Retinal pigment epithelial cell (primary cell): ENCODE measurements at places on chromosomes 16 and 17.
A peak's percentile ranks its signal among the peaks of the same experiment; 100 is the strongest.

DNA sequence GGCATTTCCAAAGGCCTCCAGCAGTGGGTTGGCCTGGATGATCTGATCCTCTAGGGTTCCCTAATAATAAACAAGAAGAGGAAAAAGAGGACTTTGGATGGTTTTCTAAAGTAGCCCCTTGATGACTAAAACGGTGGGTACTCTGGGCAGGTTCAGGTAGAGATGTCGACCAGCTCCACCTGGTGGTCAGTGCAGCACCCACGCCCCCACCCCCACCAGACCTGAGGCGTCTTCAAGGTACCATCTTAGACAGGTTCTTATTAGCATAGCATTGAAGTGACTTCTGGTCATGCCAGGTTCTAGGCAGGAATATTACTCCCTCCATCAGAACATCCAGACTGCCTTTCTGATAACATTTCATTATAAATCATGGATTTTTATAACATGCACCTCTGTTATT, 15.0 kb downstream of the MYH13 start:
- no peak for DNase-seq

DNA sequence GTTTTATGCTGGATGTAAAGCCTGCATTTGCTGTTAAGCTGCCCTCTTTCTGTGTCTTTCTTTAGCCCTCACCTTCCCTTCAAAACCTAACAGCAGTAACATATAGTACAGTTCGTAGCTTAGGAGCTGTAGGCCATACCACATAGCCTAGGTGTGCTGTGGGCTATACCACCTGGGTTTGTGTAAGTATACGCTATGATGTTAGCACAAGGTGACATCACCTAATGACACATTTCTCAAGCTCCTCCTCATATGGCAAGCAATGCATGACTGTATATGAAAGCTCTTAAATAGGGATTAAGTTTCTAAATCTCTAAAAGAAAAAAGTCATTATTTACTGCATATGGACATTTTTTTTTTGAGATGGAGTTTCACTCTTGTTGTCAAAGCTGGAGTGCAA, 57.8 kb upstream of the TMEM97 start:
- no peak for DNase-seq

DNA sequence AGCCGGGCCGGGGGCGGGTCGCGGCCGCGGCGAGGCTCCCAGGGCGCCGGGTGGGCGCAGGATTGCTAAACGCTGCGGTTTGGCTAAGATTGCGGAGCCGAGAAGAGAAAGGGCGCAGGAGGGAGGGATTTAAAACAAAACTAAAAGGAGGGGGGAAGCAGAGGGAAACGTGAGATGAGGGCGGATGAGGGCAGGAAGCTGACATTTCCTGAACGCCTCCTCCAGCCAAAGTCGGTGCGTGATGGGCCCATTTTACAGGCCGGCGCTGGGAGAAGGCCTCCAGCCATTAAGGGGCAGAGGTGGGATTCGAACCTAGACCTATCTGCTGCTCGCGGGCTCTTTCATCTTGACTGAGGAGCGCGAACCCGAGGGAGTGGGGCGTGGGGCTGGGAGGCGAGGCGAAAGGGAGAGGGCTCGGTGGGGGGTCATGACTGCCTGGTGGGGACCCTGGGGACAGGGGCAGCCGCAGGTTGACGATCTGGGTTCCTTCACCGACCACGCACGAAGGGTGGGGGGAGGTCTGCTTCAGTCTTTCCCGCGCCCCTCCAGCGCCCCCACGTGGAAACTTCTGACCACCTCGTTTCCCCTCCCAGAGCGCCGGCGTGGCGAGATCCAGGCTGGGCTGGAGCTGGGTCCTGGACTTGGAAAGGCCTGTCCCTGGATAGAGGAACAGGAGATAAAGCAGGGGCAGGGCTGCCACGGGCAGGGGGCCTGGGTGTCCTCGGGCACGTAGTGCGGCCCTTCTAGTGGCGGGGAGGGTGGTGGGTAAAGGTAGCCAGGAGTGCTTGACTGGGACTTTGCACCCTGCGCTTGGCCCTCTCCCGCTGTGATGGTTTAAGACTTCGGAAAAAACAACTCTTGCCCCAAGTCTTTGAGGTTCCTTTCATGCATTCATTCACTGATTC, 3.8 kb upstream of the TAC4 start:
- DNase-seq, result no peak

DNA sequence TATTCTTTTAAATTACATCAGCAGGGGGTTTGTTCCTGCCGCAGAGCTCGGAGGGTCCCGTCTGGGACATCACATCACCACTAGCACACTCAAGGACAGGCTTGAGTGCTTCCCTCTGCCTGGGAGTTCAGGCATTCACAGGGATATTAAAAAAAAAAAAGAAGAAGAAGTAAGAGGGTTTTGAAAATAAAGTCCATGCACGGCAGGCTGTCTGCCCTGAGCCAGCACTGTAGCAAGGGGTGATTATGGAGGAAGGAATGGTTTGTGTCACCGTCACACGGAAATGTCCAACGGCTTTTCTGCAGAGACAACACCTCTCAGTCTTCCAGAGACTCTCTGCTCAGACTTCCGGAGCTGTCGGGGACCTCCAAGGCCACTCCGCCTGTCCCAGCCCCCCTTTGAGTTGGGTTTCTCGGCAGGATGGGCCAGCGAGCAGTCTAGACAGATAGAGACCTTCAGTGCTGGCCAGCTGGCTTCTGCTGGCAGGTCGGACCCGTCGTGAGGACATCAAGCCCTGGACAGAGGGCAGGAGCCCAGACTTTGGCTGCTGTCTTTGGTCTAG, 33.6 kb downstream of the MEOX1 start:
- no peak for DNase-seq

DNA sequence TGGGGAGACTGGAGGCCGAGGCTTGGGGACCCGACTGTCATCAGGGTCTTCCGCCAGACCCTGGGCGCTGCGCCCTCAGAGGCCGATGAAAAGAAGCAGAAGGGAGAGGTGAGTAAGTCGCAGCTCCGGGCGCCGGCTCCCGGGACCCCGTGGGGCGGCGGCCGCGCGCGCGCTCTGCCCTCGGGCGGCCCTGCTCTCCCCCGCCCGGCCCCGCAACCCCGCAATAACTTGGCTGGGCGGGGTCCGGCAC, 392 bp upstream of the ABHD15 start:
- no peak for DNase-seq

- no peak for DNase-seq
Measured at GRCh38 chr17:50904518-50905459, 38.6 kb upstream of the TOB1 start.

DNA sequence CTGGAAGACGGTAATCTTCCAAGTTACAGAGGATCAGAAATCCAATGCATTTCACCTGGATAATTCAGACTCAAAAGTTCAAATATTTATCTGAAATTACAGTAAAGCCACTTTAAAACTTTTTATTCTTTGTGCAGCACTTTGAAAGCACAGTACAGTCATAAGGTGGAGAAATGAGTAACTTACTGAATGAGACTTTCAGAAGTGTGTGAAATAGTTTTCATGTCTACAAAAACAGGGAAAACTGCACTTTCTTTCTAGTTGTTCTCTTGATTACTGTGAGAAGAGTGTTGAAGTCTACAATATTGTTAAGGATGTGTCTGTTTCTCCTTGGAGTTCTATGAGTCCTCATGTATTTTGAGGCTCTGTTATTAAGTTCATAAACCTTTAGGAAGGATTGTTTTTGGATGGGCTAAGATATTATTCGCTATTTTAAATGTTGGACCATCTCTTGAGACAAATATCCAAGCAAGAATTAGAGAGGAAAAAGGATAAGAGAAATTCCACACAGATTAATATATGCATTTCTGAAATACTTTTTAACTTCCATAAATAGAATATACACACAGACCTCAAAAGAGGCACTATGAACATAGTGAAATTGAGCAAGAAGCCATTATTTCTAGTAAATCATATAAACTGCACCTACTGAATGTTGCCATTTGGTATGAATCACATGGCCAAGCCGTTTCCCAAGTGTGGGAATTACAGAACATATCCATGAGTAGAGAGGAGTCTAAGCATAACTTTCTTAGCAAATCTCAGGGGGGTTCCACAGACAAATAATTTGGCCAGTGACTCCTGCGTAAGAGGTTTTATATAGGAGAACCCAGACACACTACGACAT, 83.6 kb upstream of the PLEKHM1 start:
- no peak for DNase-seq

GRCh38 chr16:72236866-72237265, 64.9 kb upstream of the PMFBP1 start:
- no peak for DNase-seq

DNA sequence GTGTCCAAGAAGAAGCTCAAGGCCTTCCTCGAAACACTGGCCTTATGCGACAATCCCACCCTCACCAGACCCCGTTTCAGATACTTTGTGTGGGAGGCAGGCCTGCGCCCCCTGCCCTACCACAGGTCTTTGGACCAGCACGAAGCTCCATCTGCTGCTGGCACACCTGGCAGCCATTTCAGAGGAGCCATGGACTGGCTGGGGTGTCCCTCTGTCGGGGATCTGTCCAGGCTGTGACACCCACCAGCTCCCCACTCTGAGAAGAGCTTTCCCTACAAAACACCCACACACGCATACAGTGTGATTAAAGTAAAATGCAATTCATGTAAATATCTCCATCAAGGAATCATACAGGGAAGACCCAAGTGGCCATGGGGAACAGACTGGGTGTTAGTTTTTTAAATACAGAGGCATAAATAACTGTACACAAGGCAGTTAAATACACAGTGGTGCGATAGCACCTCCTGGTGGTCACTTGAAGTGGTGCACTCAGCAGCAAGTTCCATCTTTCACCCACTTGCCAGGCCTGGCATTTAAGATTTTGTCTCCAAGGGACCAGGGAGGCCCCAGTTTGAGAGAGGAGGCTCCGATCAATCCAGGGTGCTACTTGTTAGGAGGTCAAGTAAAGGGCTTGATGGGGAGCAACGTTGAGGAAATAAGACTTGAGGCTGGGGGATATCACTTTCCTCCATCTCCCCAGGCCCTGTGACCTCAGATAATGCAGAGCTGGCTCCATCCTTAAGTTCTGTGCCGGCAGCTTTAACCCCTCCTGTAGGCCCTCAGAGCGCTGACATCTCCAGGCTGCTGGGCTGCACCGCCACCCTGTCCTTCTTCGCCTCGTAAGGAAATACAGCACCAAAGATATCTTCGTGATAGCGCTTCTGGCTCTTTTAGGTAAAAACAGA, 43.6 kb downstream of the NOS2 start:
- no peak for DNase-seq

DNA sequence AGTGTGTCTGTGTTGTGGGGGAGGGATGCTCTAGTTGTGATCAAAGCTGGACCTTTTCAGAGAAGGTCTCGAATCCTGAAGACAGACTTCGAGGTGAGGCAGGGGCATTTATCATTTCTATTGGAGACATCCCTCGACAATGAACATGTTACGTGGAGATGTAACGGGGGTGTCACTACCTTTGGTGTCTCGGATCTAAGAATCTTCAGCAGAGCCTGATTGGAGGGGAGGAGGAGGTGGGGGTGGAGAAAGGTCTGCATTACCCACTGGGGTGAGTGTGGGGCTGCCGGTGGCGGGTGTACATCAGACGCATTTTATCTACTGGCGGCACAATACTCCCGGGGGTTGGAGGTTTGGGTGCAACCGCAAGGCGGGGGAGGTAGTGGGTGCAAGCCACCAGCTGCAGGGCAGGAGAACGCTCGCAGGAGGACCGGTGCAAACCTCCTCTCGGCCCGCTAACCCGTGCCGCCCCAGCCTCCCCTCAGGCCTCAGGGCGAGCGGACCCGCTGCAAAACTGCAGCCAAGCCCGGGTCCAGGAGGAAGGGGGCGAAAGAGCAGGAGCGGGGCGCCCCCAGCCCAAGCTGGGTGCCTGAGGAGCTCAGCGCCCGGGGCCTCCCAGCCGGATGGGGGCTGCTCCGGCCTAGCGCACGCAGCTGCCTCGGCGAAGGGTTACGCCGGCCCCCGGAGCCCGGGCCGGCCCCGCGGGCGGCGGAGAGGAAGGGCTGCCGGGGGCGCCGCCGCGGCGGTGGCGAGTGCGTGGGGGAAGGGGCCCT, 735 bp downstream of the ZNF652 start:
- no peak for DNase-seq

DNA sequence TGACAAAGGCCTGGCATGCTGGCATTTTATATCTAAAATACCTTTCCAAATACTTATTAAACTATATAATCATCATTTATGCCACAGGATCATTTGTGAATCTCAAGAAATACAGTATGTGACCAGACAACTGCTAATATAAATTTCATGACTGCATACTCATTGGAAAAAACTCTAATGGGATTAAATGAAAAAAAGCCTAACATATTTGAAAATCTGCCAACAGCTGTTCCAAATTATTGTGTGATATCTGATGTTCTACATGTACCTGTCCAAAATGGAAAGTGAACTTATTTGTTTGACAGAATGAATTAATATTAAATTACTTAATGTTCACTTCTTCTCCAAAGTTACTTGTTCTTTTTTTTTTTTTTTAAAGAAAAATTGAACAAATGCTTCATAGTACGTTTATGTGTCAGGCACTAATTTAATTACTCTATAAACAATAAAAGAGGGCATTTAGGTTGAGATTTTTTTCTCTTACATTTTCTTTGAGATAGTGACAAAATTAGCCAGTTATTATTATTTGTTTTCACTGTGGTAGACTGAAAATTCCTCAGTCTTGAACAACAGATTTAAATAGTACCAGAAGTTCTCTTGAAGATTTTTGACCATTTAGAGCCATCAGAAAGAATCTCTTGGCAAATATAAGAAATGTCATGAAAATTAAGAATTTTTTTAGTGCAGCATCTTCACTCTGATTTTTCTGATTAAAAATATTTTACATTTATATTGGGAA, 114.0 kb downstream of the FTO start:
- no peak for DNase-seq

- no peak for DNase-seq
Measured at GRCh38 chr16:87319011-87319410, 1.8 kb upstream of the C16orf95 start.

DNA sequence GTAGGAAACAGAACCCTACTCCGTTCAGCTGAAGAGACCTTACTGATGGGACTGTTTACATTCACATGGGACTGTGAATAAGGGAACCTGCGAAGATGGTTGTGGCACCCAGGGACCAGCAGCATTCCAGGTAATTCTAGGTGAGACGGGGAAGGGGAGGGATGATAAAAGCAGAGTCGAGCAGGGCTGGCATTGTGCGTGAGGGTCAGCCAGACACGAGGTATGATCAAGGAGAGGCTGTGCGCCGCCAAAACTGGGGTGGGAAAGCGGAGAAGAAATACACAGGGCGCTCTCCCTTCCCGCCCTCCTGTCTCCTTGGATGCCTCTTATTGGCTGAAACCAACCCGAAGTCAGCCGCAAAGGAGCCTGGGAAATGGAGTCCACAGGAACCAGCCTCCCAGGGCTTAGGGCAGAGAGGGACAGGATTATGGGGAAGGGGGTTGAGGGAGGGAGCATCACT, 38.4 kb upstream of the CSNK2A2 start:
- peak; percentile 9 for DNase-seq

GRCh38 chr17:61574542-61575351, 16.3 kb downstream of the NACA2 start:
- no peak for DNase-seq

GRCh38 chr17:34850964-34851363, 110.3 kb downstream of the CCT6B start:
- no peak for DNase-seq

GRCh38 chr17:18156171-18156975, 27.3 kb upstream of the ALKBH5 start:
- DNase-seq, result no peak
